ENCODE measurements at places on chromosomes 3 and 15. TPM values are rescaled to one million over a fixed set of nuclear protein-coding genes. Genes with fewer than 3 reads are reported as not detected.
A peak's percentile ranks its signal among the peaks of the same experiment; 100 is the strongest.

UROC1 gene
- not detected for total RNA-seq

EEF1AKMT4 gene
- total RNA-seq, result 6.4 TPM

NDUFAF3 gene
- 67.0 TPM for total RNA-seq

GCNT3 gene
- total RNA-seq, result 32.7 TPM

- no peak overlapping the region for H3K27ac ChIP-seq
- H3K4me3 ChIP-seq, result no peak overlapping the region
- peaks cover 5% of the 10 kb centered on the region for H3K4me1 ChIP-seq
Measured at GRCh38 chr3:62164196-62164595, 209.2 kb downstream of the FEZF2 start.

GRCh38 chr3:117558681-117559080 is 849.1 kb downstream of the TUSC7 start:
- H3K27ac ChIP-seq, result no peak overlapping the region
- no peak overlapping the region for H3K4me3 ChIP-seq
- no peaks in the 10 kb centered on the region for H3K4me1 ChIP-seq

DNA sequence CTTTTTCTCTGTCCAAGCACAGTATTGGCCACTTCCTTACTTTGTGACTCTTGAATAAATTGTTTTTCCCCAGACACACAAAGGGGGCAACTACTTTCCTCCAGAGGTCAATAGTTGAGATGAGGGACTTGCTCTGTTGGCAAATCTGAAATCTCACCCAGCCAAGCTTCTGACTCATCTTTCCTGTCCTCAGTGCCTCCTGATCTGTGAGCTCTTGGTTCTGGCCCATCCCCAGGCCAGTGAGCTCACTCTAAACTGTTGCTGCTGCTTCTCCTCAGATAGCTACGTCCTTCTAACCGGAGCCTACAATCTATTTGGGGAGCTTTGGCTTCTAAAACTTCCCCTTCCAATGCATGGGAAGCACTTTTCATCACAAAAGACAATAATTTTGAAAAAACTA is 50.0 kb upstream of the NMD3 start:
- peaks cover 6% of the 10 kb centered on the region for H3K27me3 ChIP-seq
- no peaks in the 10 kb centered on the region for H3K4me1 ChIP-seq
- no peak overlapping the region for H3K27ac ChIP-seq
- H3K36me3 ChIP-seq, result no peaks in the 10 kb centered on the region
- H3K4me3 ChIP-seq, result no peak overlapping the region

GRCh38 chr3:123285931-123286307 is 84.2 kb downstream of the SEC22A start:
- DNase-seq, result no peak
- peaks cover 3% of the 10 kb centered on the region for H3K36me3 ChIP-seq
- no peak overlapping the region for H3K4me3 ChIP-seq
- H3K27me3 ChIP-seq, result no peaks in the 10 kb centered on the region
- H3K27ac ChIP-seq, result no peak overlapping the region

- peaks cover 5% of the 10 kb centered on the region for H3K36me3 ChIP-seq
- H3K4me1 ChIP-seq, result peaks cover 7% of the 10 kb centered on the region
- no peaks in the 10 kb centered on the region for H3K27me3 ChIP-seq
- no peak overlapping the region for H3K4me3 ChIP-seq
- H3K27ac ChIP-seq, result no peak overlapping the region
- DNase-seq, result no peak
Measured at GRCh38 chr15:101167411-101167752, 84.5 kb downstream of the CHSY1 start.

DNA sequence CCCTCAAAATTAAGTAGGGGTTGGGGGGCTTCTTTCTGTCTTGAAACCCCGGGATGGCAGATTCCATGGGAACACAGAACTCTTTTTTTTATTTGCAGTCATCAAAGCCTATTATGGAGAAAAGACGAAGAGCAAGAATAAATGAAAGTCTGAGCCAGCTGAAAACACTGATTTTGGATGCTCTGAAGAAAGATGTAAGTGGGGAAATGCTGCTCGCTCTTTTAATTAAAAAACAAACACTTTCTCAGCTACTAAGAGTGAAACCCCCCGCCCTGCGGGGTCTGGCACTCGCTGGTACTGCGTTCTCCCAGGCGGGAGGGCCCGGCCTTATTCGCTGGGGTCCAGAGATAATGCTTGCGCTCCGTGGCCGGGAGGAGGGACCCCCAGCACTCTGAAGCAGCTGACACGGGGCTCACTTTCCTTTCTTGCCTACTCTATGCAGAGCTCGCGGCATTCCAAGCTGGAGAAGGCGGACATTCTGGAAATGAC is 615 bp downstream of the HES1 start:
- peaks cover 40% of the 10 kb centered on the region for H3K4me1 ChIP-seq
- peak overlapping the region; percentile 96 for H3K27ac ChIP-seq
- no peak for DNase-seq
- H3K4me3 ChIP-seq, result peak overlapping the region; percentile 97

DNA sequence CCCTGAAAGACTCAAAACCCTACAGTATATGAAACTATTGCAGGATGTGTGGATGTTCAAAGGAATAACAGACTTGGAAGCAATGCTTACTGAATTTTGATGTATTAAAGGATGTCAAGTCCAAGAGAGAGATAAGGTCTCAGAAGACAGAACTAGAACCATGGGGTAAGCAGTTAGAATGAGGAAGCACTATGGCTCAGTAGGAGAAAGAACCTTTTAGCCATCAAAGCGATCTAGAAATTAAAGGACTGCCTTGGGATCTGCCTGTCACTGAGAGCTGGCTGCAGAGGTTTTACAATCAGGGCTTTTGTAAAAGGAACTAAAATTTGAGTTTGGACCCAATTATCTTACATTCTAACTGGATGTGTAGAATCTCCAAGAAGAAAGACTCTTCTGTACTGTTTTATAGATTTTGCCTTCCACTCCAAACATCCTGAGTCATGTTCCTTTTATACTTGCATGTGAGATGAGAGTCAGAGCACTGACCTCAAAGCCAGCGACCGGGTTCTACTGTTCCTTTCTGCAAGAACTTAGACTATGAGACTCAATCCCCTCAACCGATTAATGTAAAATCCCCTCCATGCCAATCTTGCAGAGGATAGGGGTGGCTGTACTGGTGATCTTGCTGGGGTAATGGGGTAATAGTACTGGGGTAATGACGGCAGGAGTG is 412.3 kb upstream of the TPRG1 start:
- peaks cover 6% of the 10 kb centered on the region for H3K36me3 ChIP-seq
- DNase-seq, result no peak
- peaks cover 11% of the 10 kb centered on the region for H3K4me1 ChIP-seq
- no peak overlapping the region for H3K27ac ChIP-seq
- H3K4me3 ChIP-seq, result no peak overlapping the region

DNA sequence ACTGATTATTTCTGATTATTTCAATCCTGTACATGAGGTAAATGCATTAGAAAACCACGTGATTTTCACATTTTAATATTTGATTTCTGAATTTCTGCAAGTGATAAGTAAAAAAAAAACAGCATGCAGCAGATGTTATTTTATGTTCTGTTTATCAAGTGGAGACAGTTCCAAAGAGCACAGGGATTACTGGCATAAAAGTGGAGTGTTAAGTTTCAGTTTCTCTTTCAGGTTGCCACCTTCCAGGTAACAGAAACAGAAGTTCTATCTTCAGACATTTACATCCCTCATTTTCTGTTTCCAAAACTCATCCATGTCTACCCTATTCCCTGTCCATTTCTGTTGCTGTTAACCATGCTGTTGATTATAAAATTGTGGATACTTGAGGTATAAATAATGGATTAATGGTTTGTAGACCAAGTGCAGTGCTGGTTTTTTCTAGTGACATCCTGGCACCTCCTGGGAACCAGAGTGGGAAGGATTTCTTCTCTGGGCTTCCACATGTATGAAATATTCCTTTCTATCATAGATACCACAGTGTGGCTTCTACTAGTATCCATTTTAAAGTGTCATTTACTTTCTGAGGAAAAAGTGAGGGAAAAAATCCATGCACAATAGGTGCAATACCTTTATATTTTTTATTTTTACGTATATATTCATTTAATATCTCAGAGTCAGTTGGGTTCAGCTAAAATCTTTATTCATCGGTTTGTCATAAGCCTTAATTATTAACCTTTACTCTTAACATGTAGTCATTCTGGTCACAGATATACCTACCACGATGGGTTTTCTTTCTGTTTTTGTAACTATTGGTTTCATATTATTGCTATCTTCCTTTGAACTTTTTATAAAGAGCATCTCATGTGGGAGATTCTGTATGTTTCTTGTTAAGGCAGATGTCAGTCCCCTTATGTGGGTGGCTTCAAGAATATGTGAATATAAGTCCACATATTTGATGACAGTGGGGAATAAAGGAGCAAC is 1010.0 kb downstream of the SQOR start:
- H3K27me3 ChIP-seq, result peaks cover 4% of the 10 kb centered on the region
- H3K27ac ChIP-seq, result no peak overlapping the region
- peaks cover 7% of the 10 kb centered on the region for H3K4me1 ChIP-seq
- no peaks in the 10 kb centered on the region for H3K36me3 ChIP-seq

All from type B pancreatic cell (in vitro differentiated cells).